ENCODE measurements at places on chromosomes 1 and 21.

DNA sequence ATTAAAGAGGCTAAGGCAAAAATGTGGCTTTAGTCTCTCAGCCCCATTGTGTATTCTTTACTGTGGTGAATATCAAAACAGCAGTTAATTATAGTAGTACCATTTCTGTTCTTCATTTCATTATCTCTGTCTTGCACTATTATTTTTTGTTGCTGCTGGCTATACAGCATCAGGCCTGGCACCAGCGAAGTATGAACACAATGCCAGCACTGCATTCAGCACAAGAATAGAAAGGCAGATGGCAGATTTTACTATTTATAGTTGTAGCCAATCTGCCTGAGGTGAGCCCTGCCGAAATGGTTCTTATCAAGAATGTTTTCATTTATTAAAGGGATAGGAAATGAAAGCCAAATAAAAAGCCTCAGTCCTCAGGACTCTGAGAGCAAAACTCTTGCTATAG is 72.1 kb downstream of the GPR52 start:
- no peak for DNase-seq

DNA sequence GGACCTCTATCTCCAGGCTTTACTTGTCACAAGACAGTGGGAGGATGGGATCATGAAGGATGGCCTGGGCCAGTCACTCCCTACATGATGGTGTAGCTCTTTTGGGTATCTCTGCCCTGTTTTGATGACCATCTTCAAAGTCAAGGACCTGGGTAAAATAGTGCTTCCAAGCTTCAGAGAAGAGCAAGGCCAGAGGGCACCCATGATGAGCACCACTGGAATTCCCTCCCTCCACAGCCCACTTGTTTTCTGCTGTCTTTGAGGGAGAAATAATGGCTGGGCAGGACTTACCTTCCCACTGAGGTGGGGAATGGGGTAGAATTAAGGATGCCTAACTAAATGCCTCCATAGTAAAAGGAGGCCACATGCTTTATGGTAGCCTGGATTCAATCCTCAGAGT is 165.7 kb downstream of the DHRS3 start:
- no peak for DNase-seq

DNA sequence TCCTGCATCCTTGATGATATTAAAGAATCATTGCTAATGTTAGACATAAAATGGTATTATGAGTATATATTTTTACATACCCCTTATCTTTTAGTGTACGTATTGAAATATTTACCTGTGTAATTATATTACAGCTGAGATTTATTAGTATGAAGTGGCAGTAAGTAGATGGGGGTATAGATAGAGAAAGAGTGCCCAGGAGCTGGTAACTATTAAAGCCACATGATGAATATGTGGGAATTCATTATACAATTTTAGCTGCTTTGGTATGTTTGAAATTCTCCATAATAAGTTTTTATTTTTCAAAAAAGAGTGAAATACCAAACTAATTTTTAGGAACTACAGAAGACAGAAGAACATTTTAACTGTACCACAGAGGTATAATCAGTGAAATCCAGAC is 339.0 kb downstream of the PLPP3 start:
- no peak for DNase-seq

DNA sequence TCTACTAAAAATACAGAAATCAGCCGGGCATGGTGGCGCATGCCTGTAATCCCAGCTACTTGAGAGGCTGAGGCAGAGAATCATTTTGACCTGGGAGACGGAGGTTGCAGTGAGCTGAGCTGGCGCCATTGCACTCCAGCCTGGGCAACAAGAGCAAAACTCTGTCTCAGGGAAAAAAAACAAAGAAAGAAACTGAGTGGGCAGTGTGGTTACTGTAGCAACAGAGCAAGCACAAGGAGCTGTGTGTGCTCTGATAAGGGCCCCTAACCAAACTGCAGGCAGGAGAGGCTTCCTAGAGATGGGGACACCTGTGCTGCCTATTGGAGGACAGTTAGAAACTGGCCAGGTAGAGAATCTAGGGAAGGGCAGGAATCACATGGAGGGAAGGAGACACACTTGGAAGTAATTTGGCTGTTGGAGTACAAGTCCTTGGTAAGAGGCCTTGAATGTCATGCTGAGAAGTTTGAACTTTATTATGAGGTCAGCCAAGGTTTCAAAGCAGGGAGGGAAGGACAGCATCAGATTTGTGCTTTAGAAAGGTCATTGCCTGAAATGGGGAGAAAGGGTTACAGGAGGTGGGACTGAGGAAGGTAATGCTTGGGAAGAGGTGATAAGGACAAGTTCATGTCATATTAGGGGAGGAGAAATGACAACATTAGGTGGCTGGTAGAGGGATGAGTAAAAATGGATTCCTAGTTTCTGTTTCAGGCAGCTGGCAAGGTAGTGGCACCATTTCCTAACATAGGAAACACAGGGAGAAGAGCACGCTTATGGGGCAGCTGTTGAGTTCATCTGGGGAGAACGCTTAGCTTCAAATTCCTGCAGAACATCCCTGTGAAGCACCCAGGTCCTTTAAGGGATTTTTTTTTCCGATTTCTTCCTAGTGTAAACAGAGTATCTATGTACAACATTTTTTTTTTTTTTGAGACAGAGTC is 69.2 kb upstream of the ARTN start:
- DNase-seq = no peak

GRCh38 chr1:228366866-228367741 is 39.5 kb downstream of the TRIM11 start:
- DNase-seq = no peak

DNA sequence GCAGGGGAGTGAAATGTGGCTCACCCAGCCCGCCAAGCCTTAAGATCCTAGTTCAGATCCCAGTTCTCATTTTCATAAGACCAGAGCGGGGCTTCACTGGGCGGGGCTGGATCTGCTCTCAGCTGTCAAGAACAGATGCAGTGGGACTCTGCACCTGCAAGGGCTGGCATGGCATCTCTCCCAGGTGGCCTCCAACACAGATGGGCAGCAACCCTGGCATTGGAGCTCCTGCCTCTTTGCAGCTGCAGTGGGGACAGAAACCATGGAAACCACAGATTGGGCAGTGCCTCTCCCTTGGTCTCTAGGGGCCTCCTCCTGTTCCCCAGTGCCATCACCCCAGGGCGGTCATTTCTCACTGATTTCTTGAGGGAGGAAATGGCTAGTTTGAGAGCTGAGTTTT is 267.7 kb downstream of the PRDM2 start:
- no peak for DNase-seq

DNA sequence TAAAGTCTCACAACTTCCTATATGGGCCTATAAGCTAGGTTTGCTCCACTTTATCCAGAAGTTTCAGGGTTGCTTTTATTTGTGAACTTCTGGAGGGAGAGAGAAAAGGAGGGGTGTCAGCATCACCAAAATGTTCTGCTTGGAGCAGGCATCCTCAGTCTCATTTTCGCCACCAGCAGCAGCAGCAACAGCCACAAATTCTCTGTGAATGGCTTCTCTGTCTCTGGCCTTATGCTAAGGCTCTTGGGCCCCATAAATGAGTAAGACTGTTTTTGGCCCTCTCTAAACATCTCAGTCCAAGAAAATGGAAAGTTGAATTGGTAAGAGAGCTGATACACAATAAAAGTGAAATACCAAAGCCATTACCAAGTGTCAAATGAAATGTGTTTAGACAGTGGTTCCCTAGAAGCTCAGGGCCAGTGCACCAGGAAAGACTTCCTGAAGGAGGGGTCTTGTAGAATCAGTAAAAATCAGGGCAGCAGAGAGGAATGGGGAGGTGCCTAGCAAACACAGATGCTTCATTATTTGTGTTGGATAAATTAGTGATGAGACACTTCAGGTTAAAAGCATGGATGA is 53.0 kb upstream of the SPATA6 start:
- DNase-seq = no peak

DNA sequence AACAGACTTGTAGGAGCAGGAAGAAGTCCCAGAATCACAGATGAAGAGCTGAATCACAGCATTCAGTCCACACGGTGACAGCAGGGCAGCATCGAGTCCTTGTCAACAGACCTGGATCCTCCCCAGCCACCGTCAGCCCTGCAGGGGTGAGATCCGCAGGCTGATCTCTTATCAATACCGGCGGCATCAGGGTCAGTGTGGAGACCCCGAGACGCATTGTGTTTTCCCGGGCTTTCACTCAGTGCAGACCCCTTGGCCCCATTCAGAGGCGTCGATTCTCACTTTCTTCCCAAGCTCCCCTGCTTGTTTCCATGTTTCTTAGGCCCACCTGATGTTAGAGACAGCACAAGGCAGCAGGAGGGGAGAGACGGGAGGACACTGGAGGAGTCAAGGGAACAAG is 609.6 kb downstream of the PTPRU start:
- DNase-seq = no peak

- no peak for DNase-seq
Observed at GRCh38 chr1:161705537-161705936, 1.5 kb upstream of the FCRLA start.

- no peak for DNase-seq
Observed at GRCh38 chr1:44808938-44809917, 905 bp downstream of the BTBD19 start.

- DNase-seq = no peak
Observed at GRCh38 chr1:41490911-41491310, 6.4 kb upstream of the EDN2 start.

Measured in D721Med (cell line).